ENCODE measurements at places on chromosomes 16 and 17. TPM values are rescaled to one million over a fixed set of nuclear protein-coding genes. Genes with fewer than 3 reads are reported as not detected.

- no peak for DNase-seq
These were observed 9.6 kb upstream of the ATF7IP2 start for GRCh38 chr16:10376229-10376628.

DNA sequence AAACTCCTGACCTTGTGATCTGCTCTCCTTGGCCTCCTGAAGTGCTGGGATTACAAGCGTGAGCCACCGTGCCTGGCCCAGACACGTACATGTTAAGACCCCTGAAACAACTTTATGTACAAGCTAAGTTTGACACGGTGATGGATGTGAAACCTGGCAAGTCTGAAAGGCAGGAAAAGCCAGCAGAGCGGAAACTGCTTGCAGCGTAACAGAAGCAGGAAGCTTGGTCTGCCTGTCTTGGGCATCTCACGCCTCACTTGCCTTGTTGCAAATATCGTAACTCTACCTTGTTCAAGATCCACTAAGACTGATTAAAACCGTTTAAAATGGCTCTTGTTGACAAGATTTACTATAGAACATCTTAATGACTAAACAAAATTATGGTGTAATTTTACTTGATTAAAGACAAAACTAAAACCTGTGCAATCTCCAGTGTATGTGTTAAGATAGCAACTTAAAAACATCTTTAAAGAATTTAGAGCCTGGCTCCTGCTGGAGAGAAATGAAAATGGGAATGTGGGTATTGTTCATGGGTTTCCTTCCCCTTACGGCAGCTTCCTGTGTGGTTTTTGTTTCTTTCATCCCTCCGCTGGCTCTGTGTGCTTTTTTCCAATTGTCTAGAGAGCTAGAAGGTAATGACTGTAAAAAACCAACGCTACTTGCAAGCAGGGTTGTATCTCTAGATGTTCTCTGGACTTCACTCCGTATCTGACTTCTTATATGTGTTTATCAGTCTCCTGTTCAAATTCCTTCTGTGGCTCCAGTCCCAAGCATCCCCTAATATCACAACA, 477.6 kb downstream of the XYLT1 start:
- DNase-seq: no peak

- DNase-seq: no peak
These were observed 167.9 kb upstream of the NOL11 start for GRCh38 chr17:67549820-67550219.

- DNase-seq: no peak
These were observed 46.9 kb upstream of the SIAH1 start for GRCh38 chr16:48432136-48432535.

DNA sequence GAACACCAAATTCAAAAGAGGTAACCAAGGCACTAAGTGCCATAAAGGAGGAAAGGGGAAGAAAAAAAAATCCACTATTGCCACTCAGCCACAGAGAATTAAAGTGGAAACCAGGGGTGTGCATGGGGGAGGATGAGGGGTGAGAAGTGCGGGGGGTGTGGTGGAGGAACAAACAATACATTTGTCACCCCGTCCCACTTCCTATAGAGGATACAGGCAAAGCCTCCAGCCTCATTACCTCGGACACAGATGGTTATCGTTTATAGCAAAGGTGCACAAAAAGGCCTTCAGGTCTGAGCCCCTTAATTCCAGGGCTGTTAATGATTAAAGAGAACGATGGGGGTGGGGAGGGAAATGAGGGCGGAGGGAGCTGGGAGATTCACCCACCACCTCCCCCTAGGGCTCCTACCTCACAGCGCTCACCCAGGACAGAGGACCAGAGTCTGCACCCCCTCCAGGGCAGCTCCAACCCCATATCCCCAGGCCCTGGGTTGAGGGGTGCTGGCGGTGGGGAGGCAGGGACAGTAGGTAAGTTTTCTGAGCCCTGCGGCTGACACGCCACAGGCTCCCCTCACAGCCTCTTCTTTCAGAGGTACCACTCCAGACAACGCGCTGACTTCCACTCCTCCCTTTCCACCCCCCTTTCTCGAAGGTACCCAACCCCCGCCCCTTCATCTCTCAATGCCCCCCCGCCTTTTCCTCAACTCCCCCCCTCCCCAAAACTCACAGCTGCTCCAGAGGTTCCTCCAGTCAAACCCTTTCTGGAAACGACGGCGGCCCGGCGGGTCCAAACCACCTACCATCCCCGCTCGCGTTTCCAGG, 470 bp downstream of the DCUN1D3 start:
- DNase-seq: no peak

ZNF423 gene
- 13.5 TPM for total RNA-seq

ABCC6 gene
- 0.63 TPM for total RNA-seq

HOXB7 gene
- 0.18 TPM for total RNA-seq

MPP3 gene
- 5.7 TPM for total RNA-seq

CACNG1 gene
- total RNA-seq: not detected
